Skin of body (tissue), 3 donors: ENCODE measurements at places on chromosomes 4 and X.

GRCh38 chr4:4302416-4302815, 12.4 kb downstream of the ZBTB49 start:
- DNase-seq: no peak

- peak; percentile 33 for DNase-seq
These were observed 22.8 kb upstream of the TLR2 start for GRCh38 chr4:153661215-153661822.

DNA sequence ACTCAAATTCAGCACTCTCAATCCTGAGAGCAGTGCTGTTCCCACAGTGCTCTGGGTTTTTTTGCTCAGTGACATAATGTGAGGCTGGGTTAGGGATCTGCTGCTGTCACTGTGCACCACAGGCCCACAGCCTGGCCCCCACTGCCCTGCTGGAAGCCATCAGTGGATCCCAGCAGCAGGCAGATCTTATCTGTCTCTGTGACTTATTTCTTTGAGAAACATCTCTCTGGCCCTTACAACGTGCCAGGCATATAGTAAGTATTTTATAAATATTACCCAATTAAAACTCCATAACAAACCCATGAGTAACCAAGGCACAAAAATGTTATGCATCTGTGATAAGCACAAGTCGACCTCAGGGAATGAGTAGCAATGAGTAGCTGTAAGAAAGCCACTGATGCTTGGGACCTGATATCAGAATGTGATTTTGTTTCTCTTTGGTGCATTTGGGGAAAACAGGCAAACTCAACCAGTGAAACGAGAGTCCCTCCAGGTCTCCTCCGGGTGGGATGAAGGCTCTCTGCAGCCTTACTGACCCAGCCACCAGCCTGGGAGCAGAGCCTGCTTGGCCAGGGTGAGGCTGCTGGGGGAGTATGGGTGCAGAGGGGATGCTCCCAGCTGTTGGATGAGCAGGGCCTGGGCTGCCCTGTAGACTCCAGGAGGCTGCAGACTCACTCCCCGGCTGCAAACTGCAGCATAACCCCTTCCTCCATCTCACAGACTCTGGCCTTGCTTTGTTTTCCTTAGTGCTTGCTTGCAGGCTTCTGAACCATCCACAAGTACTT, 172.7 kb upstream of the LNX1 start:
- no peak for DNase-seq

DNA sequence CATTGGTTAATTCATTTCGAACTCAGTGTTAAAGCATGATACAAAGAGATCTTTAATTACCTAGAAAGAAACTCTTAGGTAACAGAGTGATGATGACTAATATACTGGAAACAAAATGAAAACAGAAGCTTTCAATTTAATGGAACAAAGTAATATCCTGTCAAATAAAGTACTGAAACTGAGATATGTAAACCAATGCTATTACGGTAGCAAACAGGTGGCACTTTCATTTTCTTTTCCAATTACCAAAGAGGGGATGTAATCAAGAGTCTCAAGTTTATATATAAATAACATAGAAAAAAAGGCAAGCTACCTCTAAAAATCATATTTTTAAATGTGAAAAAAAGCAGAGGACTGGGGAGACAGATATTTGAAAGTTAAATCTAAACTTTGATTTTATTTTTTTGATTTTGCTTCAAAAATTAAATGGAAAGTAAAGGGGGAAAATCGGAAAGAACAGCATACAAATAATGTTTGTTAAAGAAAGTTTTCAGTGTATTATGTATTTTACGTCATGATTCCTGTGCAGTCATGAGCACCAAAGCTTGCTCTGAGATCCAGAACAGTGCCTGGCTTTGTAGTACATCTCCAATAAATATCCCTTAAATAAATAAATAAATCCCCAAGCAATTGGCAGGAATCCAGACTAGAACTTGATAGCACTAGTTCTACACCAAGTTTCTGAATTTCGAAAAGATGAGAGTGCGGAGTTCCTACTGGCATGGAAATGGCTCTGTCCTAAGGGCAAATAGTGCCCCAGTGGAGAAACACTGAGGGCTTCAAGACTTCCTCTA, 25.0 kb upstream of the RAPGEF2 start:
- peak; percentile 7 for DNase-seq

DNA sequence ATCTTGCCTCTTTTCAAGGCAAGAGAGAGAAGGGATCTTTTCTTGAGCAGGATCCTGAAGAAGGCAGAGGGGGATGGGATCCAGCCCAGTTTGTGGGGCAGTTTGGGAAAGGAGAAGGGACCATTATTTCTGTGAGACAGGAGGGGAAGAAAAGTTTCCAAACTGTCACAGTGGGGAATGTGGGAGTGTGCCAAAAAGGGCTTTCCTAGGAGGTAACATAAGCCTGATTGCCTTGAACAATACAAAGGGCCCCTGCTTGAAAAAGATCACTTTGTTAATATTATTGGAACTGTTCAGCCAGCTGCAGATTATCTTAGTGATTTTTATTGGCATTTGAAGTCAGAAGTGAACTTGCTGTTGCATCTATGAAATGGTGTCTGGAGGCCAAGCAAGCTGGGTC, 55.2 kb downstream of the MTM1 start:
- no peak for DNase-seq

DNA sequence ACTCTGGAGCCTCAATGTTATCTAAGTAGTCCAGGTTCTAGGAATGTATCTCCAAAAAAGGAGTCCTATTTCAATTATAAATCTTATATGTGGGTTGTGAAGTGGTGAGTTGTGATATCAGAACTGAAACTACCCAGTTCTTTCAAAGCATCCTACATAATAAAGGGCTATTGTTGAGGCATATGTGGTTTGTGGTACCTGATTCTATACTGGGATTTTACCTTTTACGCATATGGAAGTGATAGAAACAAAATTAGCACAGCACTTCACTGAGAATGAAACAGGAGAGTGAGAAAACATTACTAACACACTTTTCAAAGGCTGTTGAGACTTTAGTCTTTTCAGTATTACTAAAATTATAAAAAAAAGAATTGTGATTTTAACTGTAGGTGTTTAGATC, 417.7 kb upstream of the GALNT7 start:
- DNase-seq: no peak
